Type B pancreatic cell (in vitro differentiated cells): ENCODE measurements at places on chromosomes 3 and 15.

DNA sequence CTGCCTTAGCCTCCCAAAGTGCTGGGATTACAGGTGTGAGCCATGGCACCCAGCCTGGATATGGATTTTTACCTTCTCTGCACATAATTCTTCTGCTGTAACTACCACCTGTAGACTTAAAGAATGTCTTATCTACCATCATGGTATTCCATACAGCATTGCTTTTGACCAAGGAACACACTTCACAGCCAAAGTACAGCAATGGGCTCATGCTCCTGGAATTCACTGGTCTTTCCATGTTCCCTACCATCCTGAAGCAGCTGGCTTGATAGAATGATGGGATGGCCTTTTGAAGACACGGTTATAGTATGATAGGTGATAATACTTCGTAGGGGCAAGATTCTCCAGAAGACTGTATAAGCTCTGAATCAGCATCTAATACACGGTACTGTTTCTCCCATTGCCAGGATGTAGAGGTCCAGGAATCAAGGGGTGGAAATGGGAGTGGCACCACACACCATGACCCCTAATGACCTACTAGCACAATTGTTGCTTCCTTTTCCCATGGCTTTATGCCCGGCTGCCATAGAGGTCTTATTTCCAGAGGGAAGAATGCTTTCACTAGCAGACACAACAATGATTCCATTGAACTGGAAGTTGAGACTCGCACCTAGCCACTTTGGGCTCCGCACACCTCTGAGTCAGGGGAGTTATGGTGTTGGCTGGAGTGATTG, 60.9 kb upstream of the CDV3 start:
- DNase-seq, result no peak

DNA sequence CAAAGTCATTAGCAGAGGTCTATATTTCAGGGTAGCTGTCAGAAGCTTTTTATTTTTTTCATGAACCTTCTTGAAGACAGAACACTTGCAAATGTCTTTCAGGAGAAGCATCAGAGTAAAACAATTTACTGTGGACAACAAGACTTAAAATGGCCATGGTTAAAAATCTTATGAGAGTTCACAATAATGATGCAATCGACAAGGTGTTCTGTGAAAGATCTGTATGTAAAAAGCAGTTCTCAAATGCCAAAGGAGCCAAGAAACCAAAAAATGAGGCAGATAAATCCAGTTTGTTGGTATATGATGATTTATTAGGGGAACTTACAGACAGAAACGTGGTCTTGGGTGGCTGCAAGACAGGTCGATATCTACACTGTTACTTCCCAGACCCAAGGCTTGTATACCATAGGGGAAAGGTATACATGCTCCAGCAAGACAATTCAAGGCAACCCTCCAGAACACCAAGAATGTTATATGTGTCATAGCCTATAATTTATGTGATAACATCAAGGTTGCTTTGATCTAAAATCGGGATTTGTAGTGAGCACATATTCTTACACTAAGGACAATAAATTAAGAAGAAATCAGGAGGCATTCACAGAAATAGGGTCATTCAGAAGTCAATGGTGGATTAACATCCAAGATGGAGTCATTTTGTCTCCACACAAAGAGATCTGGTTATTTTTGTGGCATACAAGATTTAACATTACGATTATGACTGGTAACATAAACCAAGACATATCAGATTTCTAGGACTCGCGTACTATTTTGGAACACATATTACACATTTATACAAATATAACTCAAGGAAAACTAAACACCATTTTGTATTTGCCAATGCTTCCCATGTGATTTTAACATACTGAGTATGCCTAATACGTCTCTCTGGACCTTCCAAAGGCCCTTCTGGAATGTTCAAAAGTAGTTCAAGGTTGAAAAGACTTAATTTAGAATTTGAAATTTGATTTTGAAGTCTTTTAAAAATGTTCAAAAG, 316.4 kb downstream of the THSD4 start:
- no peak for DNase-seq

DNA sequence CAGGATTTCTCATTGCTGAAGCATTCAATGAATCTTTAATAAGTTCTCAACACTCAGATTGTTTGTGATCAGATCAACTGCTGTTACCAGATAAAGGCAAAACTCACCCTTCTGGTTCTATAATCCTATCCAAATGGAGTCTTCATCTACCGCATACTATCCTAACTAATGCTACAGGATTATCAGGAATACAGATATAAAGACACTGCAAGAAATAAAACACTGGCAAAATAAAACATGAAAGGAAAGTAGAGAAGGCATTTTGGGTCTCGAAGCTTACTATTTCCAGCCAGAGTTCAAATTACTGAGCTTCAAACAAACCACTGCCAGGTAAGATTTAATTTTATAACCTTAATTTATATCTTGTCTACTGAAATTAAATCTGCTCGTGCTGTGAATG, 524 bp downstream of the CHRM5 start:
- DNase-seq, result no peak

GRCh38 chr15:100338247-100338646, 3.5 kb downstream of the ADAMTS17 start:
- DNase-seq, result no peak

- DNase-seq, result no peak
Measured at GRCh38 chr3:192858849-192859585, 58.6 kb downstream of the MB21D2 start.
